ENCODE measurements at places on chromosomes 11 and 22.

- DNase-seq = no peak
These were observed 4.9 kb downstream of the POLR3H start for GRCh38 chr22:41539146-41540005.

GRCh38 chr11:115049796-115050195 lies 371.5 kb downstream of the NXPE2 start:
- no peak for DNase-seq

DNA sequence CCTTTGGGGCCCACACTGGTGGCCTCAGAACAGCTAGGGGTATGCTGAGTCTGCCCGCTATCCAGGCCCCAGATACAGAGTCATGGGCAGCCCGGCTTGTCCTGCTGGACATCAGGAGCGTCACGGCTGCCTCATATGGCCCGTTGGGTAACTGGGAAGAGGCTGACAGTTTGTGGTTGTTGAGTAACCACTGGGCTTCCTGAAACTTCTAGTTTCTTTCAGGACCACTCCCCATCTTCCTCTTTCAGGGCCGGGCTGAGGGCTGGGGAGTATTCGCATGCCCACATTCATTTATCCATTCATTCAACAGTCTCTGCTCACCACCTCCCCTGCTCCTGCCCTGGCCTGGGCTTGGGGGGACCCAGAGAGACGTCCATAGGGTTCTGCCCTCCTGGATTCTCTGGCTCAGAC lies 13.4 kb upstream of the P2RY2 start:
- no peak for DNase-seq

DNA sequence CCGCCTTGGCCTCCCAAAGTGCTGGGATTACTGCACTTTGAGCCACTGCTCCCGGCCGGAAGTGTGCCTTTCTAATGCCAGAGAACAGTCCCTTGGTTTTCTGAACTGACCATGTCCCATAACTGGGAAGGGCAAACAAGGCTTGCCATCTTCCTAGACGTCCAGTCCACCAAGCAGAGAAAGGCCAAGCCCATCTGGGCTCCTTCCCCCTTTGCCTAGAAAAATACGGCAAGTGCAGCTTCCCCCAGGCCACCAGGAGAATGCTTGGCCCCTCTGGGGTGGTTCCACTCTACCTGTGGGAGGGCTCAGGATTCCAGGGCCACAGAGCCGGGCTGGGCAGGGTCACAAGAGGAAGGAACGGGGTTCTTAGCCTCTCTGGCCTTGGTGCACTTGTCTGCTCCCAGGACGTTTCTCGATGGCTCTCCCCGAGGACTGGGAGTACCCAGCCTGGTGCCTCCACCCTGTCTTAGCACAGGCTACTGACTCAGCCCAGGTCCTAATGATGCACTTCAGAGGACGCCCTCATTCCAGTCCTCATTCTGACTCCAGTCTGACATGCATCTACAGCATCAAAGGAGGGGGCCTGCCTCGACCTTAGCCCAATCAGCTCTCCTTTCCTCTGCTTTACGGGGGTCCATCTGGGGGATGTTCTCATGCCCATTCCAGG lies 1.2 kb downstream of the USP2 start:
- DNase-seq = no peak

- no peak for DNase-seq
These were observed 91.8 kb upstream of the UBASH3B start for GRCh38 chr11:122563761-122564160.

DNA sequence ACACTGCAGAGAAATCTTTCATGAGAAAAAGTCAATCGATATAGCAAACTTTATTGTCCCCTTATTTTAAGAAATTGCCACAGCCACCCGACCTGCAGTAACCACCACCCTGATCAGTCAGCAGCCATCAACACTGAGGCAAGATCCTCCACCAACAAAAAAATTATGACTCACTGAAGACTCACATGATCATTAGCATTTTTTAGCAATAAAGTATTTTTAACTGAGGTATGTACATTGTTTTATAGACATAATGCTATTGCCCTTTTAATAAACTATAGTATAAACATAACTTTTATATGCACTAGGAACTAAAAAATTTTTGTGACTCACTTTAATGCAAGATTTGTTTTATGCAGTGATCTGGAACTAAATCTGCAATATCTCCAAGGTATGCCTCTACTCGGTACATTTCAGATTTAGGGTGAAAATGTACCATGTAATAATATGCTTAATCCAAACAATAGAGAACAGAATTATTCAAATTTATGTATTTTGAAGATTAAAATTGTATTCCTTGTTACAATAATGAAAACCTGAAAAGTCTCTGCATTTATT lies 79.2 kb upstream of the CEP126 start:
- DNase-seq = no peak

- DNase-seq = no peak
These were observed 3.8 kb upstream of the ADSL start for GRCh38 chr22:40342521-40342920.

- no peak for DNase-seq
These were observed 1.7 kb downstream of the MOB2 start for GRCh38 chr11:1484695-1485503.

DNA sequence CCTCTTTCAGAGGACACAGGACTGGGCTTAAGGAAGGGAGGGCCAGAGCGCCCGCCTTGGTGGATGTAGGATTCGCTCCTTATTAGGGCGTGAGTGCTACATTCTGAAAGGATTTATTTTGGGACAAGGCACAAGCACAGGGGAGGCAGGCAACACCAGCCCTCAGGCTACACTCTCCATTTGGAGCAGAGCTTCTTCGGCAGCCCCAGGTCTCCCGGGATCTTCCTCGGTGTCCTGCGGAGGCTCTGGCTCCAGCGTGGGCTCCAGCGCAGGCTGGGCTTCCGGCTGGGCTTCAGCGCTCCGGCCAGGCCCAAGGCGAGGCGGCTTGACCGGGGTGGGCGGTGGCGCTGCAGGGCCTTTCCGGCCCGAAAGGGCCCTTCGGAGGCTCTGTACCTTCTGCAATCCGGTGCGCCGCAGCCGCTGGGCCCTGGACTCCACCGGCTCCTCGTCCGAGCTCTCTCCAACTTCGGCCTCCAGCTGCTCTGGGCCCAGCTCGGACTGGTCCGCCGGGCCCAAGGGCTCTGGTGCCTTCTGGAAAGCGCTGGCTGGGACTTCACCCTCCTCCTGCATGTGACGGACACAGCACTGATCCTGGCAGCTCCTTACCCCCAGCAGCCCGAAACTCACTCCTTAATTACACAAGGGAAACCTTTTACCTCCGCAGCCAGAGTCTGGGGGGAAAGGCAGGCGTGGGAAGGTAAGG lies 1.1 kb downstream of the CAVIN3 start:
- DNase-seq = no peak

- DNase-seq = no peak
These were observed at the start of gene OVOL1 for GRCh38 chr11:65786786-65787636. TSS of gene OVOL1 (plus strand) at chr11:65787063. CDS start at chr11:65787374, 311 bp downstream.

DNA sequence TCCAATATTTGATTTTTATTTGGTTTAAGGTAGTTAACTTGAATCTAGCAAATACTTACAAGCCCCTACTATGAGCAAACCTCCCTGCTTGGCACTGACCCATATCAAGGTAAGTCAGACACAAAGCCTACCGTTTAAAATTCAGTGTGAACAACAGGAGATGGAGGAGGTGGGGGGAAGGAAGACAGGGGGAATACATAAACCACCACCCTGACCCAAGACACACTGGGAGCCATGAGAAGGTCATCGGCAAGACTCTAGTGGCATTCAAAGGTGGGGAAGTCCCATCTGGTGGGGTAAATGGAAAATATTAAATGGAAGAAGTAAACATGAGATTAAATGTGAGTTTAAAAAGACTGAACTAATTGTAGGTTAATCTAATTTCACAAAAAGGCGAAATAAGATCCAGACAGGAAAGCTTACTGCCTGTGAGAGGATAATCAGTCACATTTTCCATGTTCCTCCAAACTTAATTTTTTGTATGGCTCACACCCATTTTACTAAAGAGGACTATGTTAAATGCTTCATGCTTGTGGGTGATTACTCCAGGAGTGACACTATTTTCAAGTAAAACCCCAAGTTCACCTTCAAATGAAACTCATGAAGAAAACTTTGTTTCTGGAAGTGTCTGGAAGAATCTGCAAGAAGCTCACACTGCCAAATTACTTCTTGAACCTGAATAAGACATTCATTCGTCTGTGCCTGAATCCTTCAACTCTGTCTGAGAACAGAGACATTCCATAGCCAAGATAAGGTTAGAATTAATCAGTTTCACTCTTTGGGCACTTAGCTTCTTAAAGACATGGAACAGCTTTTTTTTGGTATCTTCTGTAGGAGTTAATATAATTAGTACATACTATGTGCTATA lies 51.7 kb downstream of the PITPNB start:
- no peak for DNase-seq

- no peak for DNase-seq
These were observed 22.6 kb downstream of the RASD2 start for GRCh38 chr22:35563211-35563610.

DNA sequence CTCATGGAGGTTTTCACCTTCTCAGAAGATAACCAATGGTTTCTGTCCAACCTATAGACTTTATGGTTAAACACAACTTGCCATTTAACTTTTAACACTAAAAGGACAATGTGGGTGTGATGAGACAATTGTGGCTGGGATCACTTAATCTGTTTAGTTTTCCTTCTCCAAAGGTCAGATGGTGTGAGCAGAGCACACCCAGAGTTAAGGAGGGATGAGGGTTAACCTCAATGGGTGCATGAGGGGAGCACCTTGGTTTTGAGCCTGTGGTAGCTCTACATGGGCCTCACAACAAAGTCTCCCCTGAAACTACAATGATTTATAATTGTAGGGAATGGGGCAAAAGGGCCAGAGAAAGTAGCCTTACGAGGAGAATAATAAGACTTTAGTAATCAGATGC lies 28.9 kb upstream of the CHRM4 start:
- DNase-seq = no peak

- DNase-seq = no peak
These were observed 35.8 kb downstream of the NRXN2 start for GRCh38 chr11:64687204-64687603.

GRCh38 chr11:69292221-69292648 lies 1.7 kb upstream of the MYEOV start:
- DNase-seq = peak; percentile 42

DNA sequence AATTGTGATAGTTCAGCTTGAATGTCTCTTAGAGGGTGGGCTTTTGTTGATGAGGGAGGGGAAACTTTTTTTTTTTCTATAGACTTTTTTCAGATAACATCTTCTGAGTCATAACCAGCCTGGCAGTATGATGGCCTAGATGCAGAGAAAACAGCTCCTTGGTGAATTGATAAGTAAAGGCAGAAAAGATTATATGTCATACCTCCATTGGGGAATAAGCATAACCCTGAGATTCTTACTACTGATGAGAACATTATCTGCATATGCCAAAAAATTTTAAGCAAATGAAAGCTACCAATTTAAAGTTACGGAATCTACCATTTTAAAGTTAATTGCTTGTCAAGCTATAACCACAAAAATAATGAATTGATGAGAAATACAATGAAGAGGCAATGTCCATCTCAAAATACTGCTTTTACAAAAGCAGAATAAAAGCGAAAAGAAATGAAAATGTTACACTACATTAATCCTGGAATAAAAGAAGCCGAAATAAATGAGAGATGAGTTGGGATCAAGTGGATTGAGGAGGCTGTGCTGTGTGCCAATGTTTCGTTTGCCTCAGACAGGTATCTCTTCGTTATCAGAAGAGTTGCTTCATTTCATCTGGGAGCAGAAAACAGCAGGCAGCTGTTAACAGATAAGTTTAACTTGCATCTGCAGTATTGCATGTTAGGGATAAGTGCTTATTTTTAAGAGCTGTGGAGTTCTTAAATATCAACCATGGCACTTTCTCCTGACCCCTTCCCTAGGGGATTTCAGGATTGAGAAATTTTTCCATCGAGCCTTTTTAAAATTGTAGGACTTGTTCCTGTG lies 3.9 kb downstream of the MALAT1 start:
- DNase-seq = no peak

DNA sequence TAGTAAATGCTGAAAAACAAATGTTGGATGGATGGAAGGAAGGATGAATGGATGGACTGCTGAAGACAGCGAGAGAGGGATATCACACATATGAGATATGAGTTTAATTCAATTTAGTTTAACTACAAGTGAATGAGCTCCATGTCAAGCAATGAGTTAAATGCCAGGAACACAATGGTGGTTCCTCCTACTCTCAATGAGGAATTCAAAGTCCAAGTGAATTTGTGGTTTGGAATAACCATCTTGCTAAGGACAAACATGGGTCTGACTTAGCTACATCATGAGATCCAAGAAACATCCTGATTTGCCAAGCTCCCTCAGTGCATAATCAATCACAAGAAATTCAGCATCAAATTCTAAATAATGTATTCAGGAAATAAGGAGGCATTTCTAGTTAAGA lies 26.1 kb upstream of the PPP2R1B start:
- no peak for DNase-seq

DNA sequence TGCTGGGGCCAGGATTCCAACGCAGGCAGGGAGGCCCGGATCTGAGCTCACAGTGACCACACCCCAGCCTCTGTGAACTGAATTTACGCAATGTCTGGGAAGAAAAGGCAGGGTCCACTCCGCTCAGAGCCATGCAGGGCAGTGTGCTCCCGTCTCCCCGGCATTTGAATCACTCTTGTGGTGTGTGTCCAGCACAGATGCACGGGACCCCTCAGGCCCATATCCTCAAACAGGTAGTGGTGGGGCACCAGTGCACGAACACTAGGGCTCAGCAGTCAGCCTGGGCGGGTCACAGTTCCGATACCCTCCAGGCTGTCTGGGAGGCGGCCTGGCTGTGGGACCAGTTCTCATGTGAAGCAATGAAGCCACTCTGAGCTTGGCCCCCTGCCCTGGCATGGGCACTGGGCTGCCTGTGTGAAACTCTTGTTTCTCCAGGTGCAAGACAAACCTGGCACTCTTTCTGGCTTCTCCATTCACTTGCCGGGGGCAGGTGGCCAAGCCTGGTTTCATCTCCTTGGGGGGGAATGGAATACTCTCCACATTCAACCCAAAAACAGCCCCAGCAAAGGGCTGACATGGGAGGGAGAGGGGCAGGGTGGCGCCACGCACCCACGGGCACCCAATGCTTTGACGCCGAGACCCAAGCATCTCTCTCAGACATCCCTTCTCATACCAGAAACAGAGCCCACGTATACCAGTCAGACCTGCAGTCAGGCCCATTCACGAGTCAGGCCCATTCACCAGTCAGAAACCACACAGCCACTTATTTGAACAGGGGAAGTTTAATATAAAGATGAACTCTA lies 14.3 kb downstream of the DHCR7 start:
- no peak for DNase-seq

DNA sequence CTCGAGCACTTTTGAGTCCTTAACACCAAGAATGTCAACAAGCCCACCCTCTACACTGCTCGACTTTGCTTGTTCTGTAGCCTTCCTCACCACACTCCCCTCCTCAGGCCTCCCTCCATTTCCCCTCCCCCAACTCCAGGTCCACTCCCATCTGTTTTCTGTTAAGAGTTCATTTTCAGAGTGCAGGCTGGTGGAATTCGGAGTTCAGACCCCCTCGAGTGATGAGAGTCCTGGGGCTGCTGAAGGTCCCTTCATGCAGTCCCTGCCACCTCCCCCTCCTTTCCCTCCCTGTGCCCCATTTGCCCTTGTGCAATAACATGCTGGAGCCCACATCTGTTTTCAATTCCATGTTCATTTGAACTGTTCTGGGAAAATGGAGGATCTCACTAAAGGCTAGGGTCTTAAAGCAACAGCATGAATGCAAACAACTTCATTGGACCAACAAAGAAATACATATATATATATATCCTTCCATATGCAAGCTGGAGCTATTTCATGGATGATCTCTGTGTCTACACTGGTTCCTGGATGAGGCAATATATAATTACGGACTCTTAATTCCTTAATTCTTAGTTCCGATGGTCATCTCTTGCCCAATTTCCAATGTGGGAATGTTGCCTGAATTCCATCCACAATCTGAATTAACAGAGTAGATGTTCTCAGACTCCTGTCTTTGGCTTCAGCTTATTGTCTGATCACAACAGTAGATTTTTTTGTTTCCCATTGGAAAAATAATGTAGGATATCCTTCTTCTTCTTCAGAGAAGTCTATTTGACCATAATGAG lies 340.4 kb downstream of the ETS1 start:
- DNase-seq = no peak

Measured in activated CD8-positive, alpha-beta memory T cell treated with anti-CD3 and anti-CD28 coated beads for 1 hour (primary cell).